ENCODE measurements at places on chromosomes 16 and 17. TPM values are rescaled to one million over a fixed set of nuclear protein-coding genes. Genes with fewer than 3 reads are reported as not detected.
A peak's percentile ranks its signal among the peaks of the same experiment; 100 is the strongest.

- DNase-seq: no peak
- no peak overlapping the region for H3K27ac ChIP-seq
- H3K27me3 ChIP-seq: no peaks in the 10 kb centered on the region
- H3K4me1 ChIP-seq: no peaks in the 10 kb centered on the region
Measured at GRCh38 chr17:18004345-18004744, 31.7 kb downstream of the DRC3 start.

DNA sequence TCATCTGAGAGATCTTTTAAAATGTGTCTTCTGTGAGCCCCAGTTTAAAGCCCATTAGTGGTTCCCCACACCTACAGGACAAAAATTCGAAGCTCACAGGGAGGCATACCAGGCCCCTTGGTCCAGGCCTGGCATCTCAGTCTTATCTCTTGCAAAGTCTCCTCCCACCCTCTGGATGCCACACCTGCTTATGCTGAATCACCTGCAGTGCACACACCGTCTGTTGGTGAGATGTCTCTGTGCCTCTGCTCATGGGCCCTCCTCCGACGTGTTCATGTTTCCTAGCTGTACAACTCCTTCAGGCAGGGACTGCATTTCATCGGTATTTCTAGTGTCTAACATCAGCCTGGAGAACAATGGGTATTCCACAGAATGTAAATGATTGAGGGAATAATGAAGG, 41.6 kb downstream of the RNF157 start:
- no peaks in the 10 kb centered on the region for H3K4me1 ChIP-seq
- no peak for DNase-seq
- no peaks in the 10 kb centered on the region for H3K36me3 ChIP-seq

The TEKT5 gene
- not detected for total RNA-seq

DNA sequence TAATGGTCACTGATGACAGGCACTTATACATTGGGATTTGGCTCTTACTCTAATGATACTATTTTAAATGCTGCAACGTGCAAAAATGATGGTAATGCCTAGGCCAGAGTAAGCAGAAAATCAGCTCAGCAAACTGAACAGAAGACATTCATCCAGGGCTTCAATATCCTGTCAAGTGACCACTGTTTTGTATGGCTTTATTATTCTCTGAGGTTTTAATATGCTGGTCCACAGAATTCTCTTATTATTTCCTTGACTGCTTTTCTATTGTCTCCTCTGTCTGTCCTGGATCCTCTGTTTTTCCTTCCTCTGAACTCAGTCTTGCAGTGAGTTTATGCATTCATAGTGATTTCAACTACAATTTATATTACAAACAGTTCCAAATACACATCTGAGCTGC, 90.8 kb upstream of the PMFBP1 start:
- no peak overlapping the region for H3K4me3 ChIP-seq
- H3K36me3 ChIP-seq: no peaks in the 10 kb centered on the region
- H3K27ac ChIP-seq: no peak overlapping the region
- DNase-seq: no peak
- H3K4me1 ChIP-seq: no peaks in the 10 kb centered on the region

- no peak overlapping the region for H3K27ac ChIP-seq
- no peaks in the 10 kb centered on the region for H3K27me3 ChIP-seq
- DNase-seq: no peak
Measured at GRCh38 chr17:42282478-42283080, 5.7 kb upstream of the STAT5A start.

DNA sequence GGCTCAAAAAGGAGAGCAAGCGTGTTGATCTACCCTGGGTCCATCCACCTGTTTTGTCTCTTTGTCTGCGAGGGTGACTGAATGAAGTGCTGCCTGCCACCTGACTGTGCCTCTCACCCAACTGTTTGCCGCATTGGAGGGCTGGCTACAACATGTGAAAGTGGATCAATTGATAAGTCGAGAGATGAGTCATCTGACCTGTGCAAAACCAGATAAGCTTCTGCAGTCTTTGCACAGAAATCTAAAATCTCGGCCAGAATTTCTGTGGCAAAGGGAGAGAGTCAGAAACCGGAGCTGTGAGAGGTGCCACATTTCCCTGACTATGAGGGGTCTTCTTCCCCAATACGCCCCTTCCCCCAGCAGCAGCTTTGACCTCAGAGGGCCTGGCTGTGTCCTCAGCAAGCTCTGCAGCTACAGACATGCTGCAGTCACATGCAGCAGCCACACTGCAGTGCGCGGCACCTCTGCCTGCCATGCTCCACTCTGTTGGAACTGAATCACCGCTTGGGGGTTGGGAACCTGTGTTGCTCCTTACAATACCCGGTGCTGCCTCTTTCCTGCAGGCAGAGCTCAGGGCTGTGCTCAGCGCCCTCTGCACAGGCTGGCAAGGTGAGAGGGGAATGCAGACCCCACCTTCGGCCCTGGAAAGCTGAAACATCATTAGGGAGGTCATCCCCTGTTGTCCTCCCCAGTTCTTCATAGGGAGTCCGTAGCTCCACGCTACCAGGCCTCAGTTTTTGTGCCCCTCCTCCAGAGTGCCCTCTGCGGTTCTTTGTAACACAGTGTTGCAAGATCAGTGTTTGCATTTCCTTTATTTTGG, 16.2 kb upstream of the HAS3 start:
- no peak overlapping the region for H3K27ac ChIP-seq
- peak; percentile 49 for DNase-seq
- H3K4me3 ChIP-seq: no peak overlapping the region
- no peaks in the 10 kb centered on the region for H3K4me1 ChIP-seq

DNA sequence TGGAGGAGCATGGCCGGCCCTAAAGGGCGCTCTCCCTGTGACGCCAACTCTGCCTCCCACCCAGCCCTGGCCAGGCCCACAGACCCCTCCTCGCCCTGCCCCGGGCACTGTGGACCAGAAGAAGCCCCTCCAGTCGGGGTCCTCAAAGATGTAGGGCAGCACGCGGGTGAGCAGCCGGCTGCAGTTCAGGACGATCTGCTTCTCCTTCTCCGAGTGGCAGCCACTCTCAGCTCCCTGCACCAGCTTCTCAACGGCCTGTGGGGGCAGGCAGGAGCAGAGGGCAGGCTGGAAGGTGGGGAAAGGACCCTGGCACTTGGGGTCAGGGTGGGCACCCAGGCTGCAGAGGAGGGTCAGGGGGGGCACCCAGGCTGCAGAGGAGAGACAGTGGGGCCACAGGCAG, 8.9 kb downstream of the HID1 start:
- H3K4me3 ChIP-seq: no peak overlapping the region
- H3K27ac ChIP-seq: no peak overlapping the region
- no peak for DNase-seq
- no peaks in the 10 kb centered on the region for H3K27me3 ChIP-seq

DNA sequence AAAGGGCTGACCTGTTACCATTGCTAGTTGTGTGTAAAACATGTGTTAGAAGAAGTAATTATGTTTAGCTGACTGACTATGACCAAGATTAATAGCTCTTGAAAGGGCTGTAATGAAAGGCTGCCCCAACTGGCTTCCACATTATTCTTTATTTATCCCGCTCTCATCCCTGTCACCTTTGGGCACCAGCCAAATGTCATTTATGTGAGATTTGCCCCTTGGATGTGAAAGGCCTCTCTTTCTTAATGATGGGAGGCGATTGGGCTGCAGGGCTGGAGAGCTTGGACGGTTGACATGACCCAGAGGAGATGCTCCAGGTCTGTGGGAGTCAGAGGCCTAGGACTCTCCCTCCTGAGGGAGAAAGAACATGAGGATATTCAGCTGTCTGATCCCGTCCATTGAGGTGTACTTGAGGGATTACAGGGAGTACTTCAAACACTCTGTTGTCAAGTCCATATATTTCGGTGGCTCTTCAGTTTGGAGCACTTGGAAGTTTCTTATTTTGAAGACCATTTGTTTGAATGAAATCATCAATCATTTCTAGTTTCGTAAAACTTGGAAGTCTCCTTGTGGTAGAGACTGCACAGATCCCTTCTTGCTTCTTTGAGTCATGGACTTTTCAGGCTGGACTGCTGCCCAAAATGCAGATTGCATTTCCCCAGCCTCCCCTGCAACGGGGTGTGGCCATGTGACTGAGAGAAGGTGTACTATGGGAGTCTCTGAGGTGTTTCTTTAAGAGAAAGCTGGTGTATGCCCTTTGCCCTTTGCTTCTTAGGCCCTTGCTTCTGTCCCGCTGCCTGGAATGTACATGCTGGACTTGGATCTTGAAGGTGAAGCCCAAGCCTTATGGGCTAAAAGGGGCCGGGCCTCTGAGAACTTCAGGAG, 51.3 kb downstream of the FTO start:
- H3K36me3 ChIP-seq: no peaks in the 10 kb centered on the region
- no peaks in the 10 kb centered on the region for H3K27me3 ChIP-seq
- DNase-seq: peak; percentile 80
- H3K27ac ChIP-seq: peak overlapping the region; percentile 69
- H3K4me3 ChIP-seq: no peak overlapping the region
- H3K4me1 ChIP-seq: peaks cover 22% of the 10 kb centered on the region

The TMEM98 gene
- total RNA-seq: 35.1 TPM

DNA sequence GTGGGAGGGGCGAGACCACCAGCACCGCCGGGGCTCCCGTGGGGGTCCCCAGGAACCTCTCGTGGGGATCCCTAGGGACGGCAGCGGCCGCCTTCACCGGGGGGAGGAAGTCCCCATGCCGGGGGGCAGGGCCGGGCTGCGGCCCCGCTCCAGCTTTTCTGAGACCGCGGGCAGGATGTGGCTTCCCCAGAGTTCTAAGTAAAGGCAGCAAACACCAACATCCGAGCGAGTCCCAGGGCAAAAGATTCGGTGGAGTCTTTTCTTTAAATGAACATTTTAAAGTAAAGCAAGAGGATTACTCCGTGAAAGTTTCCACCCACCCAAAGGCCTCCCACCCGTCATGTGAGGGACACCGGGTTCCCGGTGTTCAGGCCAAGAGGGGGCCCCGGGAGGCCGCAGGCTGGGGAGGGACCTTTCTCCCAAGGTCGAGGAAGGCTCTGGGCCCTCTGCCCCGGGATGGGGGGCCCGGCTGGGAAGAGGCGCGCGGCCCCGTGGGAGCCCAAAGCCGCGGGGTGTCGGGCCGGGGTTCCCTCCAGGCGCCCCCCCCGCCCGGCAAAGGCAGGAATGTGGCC, 137.2 kb upstream of the RPH3AL start:
- DNase-seq: no peak
- no peaks in the 10 kb centered on the region for H3K36me3 ChIP-seq
- H3K4me3 ChIP-seq: no peak overlapping the region
- no peak overlapping the region for H3K27ac ChIP-seq

DNA sequence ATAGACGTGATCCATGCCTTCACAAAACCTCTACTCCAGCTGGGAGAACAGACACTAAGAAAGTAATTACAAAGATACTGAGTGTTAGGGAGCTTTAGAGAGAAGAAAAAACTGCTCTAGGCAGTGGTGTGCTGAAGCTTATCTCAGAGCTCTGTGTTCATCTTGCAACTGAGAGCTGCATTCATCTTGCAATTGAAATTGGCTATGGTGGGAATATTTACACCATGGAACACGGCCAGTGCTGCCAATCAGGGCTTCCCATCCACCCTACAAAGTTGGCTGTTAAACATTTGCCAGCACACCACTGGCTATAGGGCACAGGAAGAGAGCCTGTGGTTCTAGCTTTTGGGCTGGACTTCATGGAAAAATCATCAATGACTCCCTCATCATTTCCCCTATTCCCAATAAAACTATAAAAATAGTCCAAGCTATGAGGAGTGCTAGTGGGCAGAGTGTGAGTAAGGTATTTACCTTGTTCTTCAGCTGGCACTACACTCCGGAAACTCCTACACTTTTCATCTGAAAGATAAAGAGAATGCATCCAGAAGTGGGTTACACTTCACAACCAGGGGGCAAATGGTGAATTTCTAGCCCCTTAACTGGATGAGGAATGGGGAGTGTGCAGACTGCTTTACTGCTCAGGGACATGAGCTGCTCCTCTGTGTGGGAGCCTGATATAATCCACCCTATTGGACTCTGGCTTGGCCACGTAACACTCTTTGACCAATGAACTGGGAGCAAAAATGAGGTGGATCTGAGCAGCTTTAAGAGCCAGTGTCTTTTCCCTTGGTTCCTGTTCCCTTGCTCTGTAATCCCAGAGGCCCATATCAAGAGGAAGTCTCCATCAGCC, 11.6 kb downstream of the GSG1L2 start:
- no peaks in the 10 kb centered on the region for H3K4me1 ChIP-seq
- no peak for DNase-seq
- no peak overlapping the region for H3K27ac ChIP-seq

GRCh38 chr17:3534881-3535252, 22.7 kb downstream of the TRPV3 start:
- no peaks in the 10 kb centered on the region for H3K27me3 ChIP-seq
- H3K4me1 ChIP-seq: no peaks in the 10 kb centered on the region
- H3K36me3 ChIP-seq: no peaks in the 10 kb centered on the region
- no peak for DNase-seq
- H3K4me3 ChIP-seq: no peak overlapping the region

- H3K4me1 ChIP-seq: no peaks in the 10 kb centered on the region
- H3K4me3 ChIP-seq: peak within 1 kb of the TSS; percentile 55
- no peaks in the 10 kb centered on the region for H3K36me3 ChIP-seq
- H3K27ac ChIP-seq: peak within 1 kb of the TSS; percentile 69
Measured at GRCh38 chr17:82065638-82066303, at the start of gene DUS1L. Gene DUS1L, minus strand, starts transcription at chr17:82065804. Its CDS starts 745 bp downstream, at chr17:82065059.

- no peak overlapping the region for H3K27ac ChIP-seq
- H3K4me3 ChIP-seq: no peak overlapping the region
- H3K27me3 ChIP-seq: no peaks in the 10 kb centered on the region
Measured at GRCh38 chr17:48198950-48199541, 91.5 kb downstream of the SNX11 start.

GRCh38 chr16:72987480-72987901, 60.4 kb downstream of the ZFHX3 start:
- peaks cover 46% of the 10 kb centered on the region for H3K4me1 ChIP-seq
- no peak overlapping the region for H3K27ac ChIP-seq
- no peak overlapping the region for H3K4me3 ChIP-seq
- no peak for DNase-seq
- no peaks in the 10 kb centered on the region for H3K27me3 ChIP-seq

- peak within 1 kb of the TSS; percentile 95 for H3K27ac ChIP-seq
- no peaks in the 10 kb centered on the region for H3K27me3 ChIP-seq
- H3K4me3 ChIP-seq: peak within 1 kb of the TSS; percentile 87
Measured at GRCh38 chr17:5485270-5486205, at the start of gene DERL2. Gene DERL2, minus strand, starts transcription at chr17:5486178. Its CDS starts 17 bp downstream, at chr17:5486161.

DNA sequence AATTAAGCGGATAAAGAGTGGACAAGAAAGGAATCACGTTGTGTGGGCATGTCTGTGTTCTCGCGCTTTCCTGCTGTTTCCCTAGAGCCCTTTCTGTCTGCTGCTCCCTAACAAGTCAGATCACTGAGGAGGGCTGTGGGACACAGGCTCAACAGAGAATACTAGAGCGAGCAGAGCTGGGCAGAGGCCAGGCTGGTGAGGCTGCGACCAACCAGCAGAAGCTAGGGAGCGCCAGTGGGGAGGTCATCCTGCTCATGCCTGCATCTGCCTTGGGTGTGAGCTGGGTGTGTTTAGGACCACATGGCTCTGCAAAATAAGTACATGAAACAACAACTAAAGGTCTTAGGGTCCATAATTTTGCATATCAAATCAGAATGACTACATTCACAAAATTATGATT, 11.5 kb upstream of the FOXJ1 start:
- H3K27ac ChIP-seq: no peak overlapping the region
- H3K27me3 ChIP-seq: no peaks in the 10 kb centered on the region
- H3K4me3 ChIP-seq: no peak overlapping the region
- no peaks in the 10 kb centered on the region for H3K36me3 ChIP-seq
- no peaks in the 10 kb centered on the region for H3K4me1 ChIP-seq
- no peak for DNase-seq

The SOX8 gene
- 0.54 TPM for total RNA-seq

All from pancreas (tissue), 10 donors.